Kidney (tissue), 22 donors: ENCODE measurements at places on chromosomes 7 and 10. TPM values are rescaled to one million over a fixed set of nuclear protein-coding genes. Genes with fewer than 3 reads are reported as not detected.

GRCh38 chr10:3776796-3777571, 8.0 kb downstream of the KLF6 start:
- DNase-seq = no peak

DNA sequence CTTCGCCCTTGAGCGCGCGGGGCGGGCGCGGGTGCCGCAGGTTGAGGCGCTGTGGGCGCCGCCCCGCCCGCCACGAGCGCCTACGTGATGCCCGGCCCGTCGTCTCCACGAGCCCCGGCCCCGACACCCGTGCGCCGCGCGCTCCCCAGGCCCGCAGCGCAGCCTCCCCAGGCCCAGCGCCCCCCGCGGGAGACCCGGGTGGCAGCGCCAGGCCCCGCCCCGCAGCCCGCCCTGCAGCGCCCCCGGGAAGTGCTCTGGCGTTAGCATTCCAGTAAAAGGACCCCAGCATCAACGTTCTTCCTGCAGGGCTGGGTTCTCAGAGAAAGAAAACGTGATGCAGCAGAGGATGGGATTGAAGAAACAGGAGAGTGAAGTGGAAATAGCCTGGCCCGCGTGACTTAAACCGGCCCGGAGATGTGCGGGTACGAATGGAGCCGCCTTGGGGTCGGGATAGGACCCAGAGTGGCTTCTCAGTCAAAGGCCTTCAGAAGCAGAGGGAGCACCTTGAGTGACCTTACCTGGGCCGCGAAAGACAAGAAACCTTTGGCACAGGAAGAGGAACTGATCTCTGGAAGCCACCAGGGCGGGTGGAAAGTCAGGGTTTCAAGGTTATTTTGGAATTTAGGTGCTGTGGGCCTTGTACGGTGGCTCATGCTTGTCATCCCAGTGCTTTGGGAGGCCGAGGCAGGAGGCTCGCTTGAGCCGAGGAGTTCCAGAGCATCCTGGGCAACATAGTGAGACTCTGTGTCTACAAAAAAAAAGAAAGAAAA, 1.8 kb downstream of the PFKP start:
- peak; percentile 76 for DNase-seq

- DNase-seq = no peak
Observed at GRCh38 chr10:108789919-108790318, 1133.4 kb downstream of the XPNPEP1 start.

- no peak for DNase-seq
Observed at GRCh38 chr10:75959912-75960311, 528.5 kb downstream of the LRMDA start.

DNA sequence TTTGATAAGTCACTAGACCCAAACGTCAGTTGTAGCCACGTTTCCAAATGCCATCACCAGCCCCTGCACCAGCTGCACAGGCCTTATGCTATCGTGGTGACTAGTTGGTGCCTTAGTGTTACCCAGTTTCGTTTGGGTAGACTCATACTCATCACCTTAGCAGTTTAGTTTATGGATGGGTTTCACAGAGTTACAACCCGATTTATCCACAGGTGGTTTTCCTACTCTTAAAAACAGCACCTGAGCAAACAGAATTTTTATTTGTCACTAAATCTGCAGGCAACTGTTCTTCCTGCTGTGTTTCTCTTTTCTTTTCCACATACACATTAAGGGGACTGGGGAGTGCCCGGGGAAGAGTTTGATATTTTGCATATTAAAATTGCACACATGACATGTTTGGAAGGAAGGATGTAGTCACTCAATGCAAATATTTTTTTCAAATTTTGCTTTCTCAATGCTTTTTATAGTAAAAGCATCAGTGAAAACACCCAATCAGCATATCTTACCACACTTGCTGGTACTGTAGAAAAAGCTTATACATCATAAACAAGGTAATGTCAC, 41.6 kb downstream of the PDSS1 start:
- no peak for DNase-seq

DNA sequence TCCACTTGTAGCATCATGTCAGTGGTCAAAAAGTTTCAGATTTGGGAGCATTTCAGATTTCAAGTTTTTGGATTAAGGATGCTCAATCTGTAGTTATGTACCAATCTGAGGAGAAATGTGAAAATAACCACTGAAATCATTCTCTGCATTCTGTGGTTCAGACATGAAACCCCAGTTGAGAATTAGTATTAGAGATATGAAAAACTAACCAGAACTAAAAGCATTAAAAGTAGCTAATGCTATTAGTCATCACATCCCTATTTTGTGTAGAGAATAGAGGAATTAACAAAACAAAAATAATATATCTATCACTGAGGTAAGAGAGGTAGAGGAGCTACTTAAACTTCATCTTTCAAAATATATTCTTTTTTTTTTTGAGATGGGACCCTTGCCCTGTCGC, 28.0 kb downstream of the MICU1 start:
- DNase-seq = no peak

- DNase-seq = no peak
Observed at GRCh38 chr7:55140221-55140940, 121.6 kb downstream of the EGFR start.

DNA sequence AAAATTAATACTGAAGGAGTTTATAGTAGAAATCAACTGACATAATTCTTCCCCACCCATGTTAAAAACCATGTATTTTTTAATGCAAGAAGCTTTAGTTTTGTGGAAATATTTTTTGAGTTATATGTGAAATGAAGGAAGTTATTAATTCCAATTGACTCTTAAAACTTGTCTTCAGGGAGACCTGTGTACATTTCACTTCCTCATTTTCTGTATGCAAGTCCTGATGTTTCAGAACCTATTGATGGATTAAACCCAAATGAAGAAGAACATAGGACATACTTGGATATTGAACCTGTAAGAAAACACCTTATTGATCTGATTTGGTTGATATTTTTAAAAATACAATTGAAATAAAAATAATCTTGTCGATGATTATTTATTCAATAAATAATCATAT, 33.3 kb downstream of the CD36 start:
- no peak for DNase-seq

- DNase-seq = no peak
Observed at GRCh38 chr10:10233229-10233628, 784.4 kb upstream of the CELF2 start.

- DNase-seq = no peak
Observed at GRCh38 chr10:121974019-121974534, 940 bp downstream of the NSMCE4A start.

DNA sequence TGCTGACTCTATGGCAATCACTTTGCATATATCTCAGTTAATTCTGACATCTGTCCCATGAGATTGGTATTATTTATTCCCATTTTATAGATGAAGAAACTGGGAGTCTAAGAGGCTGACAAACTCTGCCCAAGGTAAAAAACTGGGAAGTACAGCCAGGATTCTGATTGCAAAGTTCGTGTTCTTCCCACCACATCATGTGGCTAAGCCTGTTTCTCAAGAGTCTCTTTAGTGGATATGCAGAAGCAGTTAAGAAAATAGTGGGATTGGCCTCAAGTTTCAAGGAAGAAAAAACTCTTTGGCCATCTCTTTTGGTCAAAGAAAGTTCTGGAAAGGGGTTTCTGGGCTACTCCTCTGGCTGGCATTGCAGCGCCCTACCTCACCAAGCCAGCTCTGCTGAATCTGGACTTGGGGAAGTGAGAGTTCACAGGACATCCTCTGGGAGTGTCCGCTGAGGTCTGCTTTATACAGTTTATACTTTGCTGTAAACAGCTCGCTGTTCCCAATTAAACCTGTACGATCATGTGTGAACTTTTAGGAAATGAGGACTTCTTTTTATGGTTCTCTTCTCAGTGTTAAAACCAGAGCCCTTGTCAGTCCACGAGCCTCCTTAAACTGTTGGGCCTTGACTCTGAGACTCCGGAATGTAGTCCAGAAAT, 12.2 kb upstream of the BMPR1A start:
- DNase-seq = no peak

GRCh38 chr7:4279216-4279615, 402.9 kb upstream of the FOXK1 start:
- DNase-seq = no peak

- DNase-seq = no peak
Observed at GRCh38 chr10:88116481-88116880, 253.1 kb downstream of the PTEN start.

DNA sequence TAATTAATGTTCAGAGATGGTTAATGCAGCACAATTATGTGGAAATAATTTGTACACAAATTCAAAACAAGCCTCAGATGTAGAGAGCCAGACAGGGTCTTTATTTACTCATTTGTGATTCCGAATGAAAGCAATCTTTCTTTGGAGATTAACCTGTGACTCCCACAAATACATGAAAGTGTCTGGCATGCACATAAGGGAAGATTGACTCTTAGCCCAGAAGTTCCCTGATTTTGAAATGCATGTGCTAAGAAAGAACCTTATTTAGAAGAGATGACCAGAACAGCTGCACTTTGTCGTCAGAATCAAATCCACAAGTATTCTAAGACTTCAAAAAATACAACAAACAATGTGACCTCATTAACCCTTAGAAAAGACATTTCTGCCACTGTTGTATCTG, 45.1 kb downstream of the RNLS start:
- no peak for DNase-seq

DNA sequence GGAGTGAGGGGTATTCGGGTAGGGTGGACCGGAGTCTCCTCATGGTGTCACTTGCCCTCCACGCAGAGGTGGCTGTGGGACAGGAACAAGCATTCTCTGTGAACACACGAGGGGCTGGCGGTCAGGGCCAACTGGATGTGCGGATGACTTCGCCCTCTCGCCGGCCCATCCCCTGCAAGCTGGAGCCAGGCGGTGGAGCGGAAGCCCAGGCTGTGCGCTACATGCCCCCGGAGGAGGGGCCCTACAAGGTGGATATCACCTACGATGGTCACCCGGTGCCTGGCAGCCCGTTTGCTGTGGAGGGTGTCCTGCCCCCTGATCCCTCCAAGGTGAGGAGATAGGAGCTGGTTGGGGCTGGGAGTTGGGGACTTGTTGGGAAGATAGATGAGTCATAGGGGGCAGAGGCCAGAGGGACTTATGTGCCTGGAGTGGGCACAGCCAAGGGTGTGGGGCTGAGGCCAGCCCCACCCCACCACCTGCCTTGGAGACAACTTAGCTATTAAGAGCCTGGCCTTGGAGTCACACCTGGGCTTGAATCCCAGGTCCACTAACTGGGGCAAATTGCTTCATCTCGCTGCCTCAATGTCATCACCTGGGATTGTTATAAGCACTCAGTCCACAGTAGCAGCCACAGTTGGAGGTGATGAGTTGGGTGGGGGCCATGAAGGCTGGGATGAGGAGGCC, 13.9 kb downstream of the FLNC start:
- DNase-seq = peak; percentile 67

- no peak for DNase-seq
Observed at GRCh38 chr7:143886826-143887477, 15.0 kb downstream of the TCAF1 start.

DNA sequence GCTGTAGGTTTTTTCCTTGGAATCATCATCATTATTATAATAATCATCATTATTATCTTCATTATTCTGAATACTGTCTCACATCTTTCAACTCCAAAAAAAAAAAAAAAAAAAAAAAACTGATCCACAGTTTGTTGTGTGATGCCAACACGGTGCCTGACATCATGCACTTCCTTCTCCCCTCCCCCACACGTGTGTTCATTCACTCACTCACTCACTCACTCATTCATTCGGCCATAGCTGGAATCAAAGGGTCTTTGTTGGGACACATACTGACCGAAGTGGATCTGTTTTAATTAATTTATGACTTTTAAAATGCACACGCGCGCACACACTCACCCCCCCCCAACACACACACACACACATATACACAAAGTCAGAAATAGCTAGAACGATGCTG, 177.8 kb downstream of the PIP4K2A start:
- no peak for DNase-seq

DNA sequence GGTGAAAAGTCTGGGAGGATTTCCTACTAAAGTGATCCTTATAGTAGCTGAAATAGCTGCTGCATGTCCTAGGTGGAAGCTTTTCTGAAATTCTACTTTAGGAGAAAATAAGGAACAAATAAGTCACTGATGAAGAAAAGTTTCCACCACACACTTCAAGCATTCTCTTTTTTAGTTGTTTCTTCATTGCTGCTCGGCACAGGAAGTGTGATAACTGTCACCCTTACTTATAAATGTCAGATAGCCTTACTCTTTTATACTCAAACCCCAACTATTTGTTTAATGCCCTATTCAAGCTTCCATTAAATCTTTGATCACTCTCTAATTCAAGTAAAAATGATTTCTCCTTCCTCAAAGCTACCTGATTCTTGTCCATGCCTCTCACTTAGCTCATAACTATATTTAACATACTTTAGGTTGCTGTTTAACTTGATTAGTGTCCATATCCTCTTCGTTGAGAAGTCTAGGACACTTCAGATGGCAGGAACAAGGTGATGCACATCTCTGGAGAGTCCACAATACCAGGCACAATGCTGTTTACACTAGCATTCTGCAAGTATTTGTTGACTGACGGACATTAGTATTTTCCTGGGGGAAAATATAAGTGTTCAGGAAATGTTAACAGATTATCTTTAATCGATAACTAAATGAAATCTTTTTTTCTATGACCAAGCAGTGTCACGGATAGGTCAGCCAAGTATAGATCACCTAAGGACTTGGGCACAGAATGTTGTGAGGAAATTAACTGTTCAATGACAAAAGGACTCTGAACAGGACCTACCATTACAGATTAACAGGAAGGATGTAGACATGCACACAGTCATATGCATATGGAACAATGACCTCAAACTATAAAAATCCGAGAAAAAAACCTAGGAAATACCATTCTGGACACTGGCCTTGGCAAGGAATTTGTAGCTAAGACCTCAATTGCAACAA, 67.4 kb downstream of the ZNF438 start:
- DNase-seq = no peak

DNA sequence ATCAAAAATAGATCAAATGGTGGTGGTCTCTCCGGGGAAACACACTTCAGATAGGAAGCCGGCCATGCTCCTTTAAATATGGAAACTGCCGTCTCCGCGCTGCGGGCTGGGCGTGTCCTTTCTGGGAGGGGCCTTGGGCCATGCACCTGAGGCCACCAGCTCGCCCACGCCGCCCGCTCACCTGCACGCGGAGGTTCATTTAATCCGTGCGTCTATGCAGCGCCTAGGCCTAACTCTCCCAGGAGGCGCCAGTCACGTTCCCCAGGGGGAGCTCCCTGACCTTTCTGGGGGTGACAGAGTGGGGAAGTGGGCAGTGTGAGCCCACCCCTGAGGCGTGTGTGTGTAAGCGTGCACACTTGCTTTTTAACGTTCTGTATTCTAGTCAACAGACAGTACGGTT, 64.0 kb downstream of the C10orf143 start:
- DNase-seq = no peak

DOCK4 gene
- 3.2 TPM for polyA plus RNA-seq

NEUROG3 gene
- polyA plus RNA-seq = not detected

WNT8B gene
- 0.60 TPM for polyA plus RNA-seq
